ENCODE measurements at places on chromosomes 13 and 19. TPM values are rescaled to one million over a fixed set of nuclear protein-coding genes. Genes with fewer than 3 reads are reported as not detected.

DNA sequence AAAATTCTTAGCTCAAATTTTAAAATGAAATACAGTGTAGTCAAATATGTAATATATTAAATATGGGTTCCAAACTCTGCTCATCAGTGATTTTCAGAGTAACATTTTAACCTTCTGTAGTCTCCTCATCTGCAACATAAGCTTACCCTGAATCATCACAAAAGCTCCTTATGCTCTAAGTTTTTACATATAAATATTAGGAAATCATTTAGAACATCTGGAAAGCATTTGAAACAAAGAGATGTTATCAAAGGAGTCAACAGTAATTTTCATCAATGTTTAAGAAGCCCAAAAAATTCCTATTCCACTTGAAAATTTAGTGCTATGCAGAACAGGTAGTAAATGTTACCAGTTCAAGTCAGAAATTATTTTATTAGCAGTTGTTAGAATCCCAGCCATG lies 224.7 kb downstream of the DCT start:
- DNase-seq = no peak

- no peak for DNase-seq
These were observed 803.6 kb downstream of the DIAPH3 start for GRCh38 chr13:59360108-59360507.

GRCh38 chr19:52343548-52343947 lies 7.5 kb downstream of the ZNF610 start:
- peak; percentile 95 for DNase-seq

DNA sequence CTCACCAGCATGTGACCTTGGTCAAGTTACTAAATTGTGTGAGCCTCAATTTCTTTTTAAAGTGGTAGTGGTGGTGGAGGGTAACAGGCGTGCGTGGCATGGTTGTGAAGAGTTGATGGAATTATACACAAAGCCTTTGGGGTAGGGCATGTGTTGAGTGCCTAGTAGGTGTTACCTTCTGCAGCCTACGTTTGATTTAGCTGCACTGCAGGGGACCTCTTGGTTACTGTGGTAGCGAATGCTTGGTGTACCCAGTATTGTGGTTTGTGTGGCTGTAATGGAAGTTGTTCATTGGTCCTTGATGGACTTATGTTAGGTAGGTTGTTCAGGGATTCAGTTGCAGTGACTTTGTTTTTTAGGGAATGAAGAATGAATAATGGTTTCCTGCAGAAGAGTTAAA lies 24.6 kb downstream of the PRAM1 start:
- DNase-seq = no peak

- peak; percentile 79 for DNase-seq
These were observed 12.4 kb downstream of the TMEM143 start for GRCh38 chr19:48351341-48351752.

GRCh38 chr13:114147803-114148520 lies 15.5 kb upstream of the RASA3 start:
- DNase-seq = no peak

- no peak for DNase-seq
These were observed 67.8 kb downstream of the DGKH start for GRCh38 chr13:42116225-42116624.

- no peak for DNase-seq
These were observed 134.2 kb downstream of the TSHZ3 start for GRCh38 chr19:31214997-31215396.

- no peak for DNase-seq
These were observed 1.2 kb upstream of the CSNK1A1L start for GRCh38 chr13:37106642-37107041.

- DNase-seq = no peak
These were observed 39.3 kb downstream of the SIGLEC7 start for GRCh38 chr19:51181377-51181912.

DNA sequence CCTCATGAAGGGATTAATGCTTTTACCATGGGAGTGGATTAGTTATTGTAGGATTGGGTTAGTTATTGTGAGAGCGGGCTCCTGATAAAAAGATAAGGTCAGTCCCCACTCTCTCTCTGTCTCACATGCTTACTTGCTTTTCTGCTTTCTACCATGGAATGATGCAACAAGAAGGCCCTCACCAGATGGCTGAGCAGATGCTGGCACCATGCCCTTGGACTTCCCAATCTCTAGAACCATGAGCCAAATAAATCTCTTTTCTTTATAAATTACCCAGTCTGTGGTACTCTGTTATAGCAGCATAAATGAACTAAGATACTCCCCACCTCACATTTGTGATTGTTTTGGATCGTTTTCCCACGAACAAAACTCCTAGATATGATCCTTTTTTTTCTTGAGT lies 353.8 kb downstream of the DNAJC15 start:
- DNase-seq = no peak

DNA sequence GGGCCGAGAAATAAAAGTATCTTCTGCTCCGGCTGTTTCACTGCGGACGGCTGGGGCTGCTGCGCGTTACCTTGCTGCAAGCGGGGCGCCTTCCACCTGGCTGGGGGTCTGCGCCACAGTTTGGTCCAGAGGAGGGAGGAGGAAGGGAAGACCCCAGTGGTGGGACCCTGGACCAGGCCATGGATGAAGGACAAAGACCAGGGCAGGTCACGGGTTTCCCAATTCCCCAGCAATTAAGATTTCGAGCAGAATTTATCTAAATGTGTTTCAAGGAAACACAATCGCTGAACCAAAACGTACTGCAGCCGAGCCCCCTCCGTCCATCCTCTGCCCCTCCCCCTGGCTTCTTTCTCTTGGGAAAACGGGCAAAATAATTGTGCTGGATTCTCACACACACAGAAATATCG lies 2.9 kb downstream of the SOX1 start:
- no peak for DNase-seq

GRCh38 chr19:12665281-12665573 lies 1.3 kb downstream of the MAN2B1 start:
- DNase-seq = no peak

- peak; percentile 59 for DNase-seq
These were observed 6.5 kb upstream of the FKRP start for GRCh38 chr19:46739290-46739771.

GRCh38 chr19:52234406-52234805 lies 35.0 kb upstream of the ZNF766 start:
- DNase-seq = no peak

GRCh38 chr13:106709522-106709921 lies 141.6 kb upstream of the ARGLU1 start:
- no peak for DNase-seq

DNA sequence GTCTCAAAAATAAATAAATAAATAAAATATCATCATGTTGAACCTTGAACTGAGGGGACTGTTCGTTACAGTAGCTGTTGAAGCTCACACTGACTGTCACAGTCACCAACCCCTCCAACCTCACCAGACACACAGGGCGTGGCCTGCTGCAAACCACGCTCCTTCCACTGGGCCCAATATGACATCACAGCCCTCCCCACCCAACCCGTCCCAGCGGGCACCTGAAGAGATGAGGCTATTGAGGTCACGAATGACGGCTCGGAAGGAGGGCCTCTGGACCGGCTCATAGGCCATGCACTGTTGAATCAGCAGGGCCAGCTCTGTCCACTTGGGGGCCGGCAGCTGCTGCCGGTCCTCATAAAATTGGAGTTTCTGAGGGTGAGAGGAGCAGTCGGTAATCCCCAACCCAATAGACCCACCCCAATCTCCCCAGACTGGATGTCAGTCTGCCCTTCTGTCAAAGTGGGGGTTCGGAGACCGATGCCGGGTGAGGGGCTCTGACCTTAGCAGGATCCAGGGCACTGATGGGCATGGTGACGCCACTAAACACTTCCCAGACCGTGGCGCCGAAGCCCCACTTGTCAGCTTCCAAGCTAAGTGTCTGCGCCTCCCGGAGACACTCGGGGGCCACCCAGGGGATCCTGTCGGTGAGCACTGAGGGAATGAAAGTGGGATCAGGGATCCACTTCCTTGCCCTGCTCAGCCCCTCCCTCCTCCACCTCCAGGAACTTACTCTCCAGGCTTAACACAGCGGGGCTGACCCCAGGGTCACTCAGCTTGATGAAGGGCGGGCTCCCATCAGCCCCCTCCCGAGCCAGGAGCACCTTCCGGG lies 13.2 kb downstream of the JAK3 start:
- no peak for DNase-seq

DNA sequence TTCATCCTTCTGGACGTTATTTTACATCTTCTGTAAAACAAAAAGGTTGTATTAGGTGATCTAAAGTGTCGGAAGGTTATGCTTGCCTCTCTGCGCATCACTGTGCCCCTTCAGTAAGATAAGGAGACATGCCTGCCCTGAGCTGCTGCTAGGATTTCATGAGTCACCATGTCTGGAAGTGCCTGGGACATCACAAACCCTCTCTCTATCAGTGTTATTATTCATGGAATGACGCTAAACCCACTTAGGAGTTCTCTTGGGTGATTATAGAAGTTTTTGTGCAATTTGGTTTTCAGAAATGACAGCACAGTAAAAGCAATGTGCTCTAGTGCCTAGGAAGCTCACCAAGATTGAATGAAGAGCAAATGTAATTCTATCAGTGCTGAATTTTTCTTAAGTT lies 617.7 kb downstream of the DCT start:
- no peak for DNase-seq

- DNase-seq = no peak
These were observed 62.9 kb downstream of the NHLRC3 start for GRCh38 chr13:39100996-39101738.

GRCh38 chr13:30154531-30154930 lies 152.8 kb downstream of the KATNAL1 start:
- DNase-seq = no peak

GRCh38 chr19:34847393-34847792 lies 74.4 kb upstream of the ZNF599 start:
- no peak for DNase-seq

- no peak for DNase-seq
These were observed 815.6 kb downstream of the UQCRFS1 start for GRCh38 chr19:28397306-28397705.

GRCh38 chr13:73399347-73400216 lies 340.8 kb downstream of the KLF5 start:
- DNase-seq = no peak

GRCh38 chr19:36605101-36605876 lies at the start of gene ZNF382:
ZNF382 (plus strand) TSS chr19:36605313; CDS start chr19:36609915, 4,602 bp downstream.
- DNase-seq = peak; percentile 92

DNA sequence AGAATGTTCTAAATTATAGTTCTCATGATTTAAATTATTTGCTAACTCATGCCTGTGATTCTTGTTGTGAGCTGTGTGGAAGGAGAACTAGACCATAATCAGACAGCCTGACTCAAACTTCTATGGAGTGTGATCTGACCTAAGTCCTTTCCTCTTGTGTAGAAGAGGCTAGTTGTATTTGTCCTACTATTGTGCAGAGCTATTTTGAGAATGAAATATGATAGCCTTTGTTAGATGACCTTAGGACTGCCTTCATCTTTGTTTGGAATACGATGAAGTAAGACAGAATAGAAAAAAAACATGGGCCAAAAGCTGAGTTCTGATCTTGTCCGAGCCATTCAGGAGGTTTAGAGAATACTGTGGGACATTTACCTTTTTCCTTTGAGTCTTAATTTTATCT lies 119.4 kb downstream of the STOML3 start:
- no peak for DNase-seq

KPNA3 gene
- total RNA-seq = 22.3 TPM

C2CD4C gene
- 1.9 TPM for total RNA-seq

PSG1 gene
- total RNA-seq = not detected

KL gene
- total RNA-seq = 12.5 TPM

ANGPTL8 gene
- 1.9 TPM for total RNA-seq

PRPF31 gene
- 57.2 TPM for total RNA-seq

DHPS gene
- 75.9 TPM for total RNA-seq

ZNF331 gene
- total RNA-seq = 22.3 TPM

LAIR1 gene
- 41.9 TPM for total RNA-seq

ZNF439 gene
- 13.2 TPM for total RNA-seq

EFNB2 gene
- total RNA-seq = 32.8 TPM

Data from kidney (tissue), 22 donors.